Heart left ventricle (tissue), 16 donors: ENCODE measurements at places on chromosomes 3 and 15. TPM values are rescaled to one million over a fixed set of nuclear protein-coding genes. Genes with fewer than 3 reads are reported as not detected.

Gene MITF
- 111 TPM for total RNA-seq

Gene TNNC1
- total RNA-seq, result 4,301 TPM

Gene LEKR1
- 0.76 TPM for total RNA-seq

DNA sequence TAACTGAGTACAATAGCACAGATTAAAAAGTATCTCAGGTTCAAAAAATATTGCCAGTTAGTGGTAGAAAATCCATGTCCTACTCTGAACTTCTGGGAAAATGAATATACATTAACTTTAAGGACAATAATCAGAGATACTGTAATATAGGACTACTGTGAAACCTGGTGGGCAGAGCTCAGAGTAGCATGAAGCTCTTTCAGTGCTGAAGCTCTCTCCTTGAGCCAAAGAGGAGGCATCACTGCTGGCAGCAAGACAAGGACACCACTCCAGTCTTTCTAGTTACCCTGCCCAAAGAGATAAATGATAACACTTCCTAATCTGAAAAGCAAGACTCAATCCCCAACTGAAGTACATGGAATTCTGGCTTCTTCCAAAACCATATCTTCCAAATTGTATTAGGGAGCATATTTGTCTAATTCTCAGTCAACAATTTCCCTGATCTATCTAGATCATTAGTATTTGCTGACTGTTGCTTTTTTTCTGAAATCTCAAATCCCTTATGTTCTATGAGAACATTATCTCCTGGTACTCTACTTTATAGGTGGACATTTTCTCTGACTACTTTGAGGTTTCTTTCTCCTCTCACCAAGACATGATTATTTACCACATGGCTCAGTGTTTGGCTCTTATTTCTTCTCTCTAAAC lies 55.9 kb downstream of the CLDN1 start:
- DNase-seq, result no peak
- no peaks in the 10 kb centered on the region for H3K36me3 ChIP-seq
- H3K4me1 ChIP-seq, result no peaks in the 10 kb centered on the region

GRCh38 chr3:112360561-112360960 lies 27.6 kb downstream of the CD200 start:
- no peaks in the 10 kb centered on the region for H3K27me3 ChIP-seq
- DNase-seq, result no peak
- peak overlapping the region; percentile 10 for H3K4me3 ChIP-seq
- no peaks in the 10 kb centered on the region for H3K36me3 ChIP-seq

DNA sequence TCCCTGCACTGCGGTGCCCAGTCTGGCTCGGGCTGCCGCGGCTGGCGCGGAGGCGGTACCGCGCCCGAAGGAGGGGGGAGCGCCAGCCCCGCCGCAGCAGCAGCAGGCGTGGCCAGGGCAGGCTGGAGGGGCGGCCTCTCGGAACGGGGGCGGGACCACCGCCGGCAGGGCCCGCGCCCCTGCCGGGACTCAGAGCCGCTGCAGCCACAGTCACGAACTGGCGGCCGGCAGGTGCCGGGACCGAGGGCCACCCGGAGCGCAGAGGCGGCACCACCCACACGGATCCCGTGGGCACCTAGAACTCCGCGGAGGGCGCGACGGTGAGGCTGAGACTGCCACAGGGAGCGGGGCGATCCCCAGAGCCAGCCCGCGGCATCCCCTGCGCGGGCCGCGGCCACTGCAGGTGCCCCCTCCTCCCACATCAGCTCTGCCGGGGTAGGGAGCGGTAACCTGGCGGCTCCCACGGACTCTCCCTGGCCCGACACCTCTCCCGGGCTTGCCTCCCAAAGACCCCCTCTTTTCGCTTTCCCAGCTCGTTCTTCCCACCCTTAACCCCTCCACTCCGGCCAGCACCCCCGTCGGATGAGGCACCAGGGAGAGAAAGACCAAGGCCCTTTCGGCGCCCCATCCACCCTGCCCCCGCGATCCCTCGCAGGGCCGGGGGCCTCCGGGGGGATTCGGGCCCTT lies at the start of gene VWA5B2:
TSS of gene VWA5B2 (plus strand) at position 192 of the 687 bp plus-strand sequence. CDS start 944 bp downstream, outside the sequence.
- no peak within 1 kb of the TSS for H3K27ac ChIP-seq
- H3K36me3 ChIP-seq, result no peaks in the 10 kb centered on the region
- H3K4me3 ChIP-seq, result peak within 1 kb of the TSS; percentile 51
- DNase-seq, result peak; percentile 83
- H3K4me1 ChIP-seq, result no peaks in the 10 kb centered on the region

GRCh38 chr3:14042680-14043079 lies 82.0 kb downstream of the CHCHD4 start:
- H3K4me1 ChIP-seq, result no peaks in the 10 kb centered on the region
- no peaks in the 10 kb centered on the region for H3K27me3 ChIP-seq
